ENCODE measurements at places on chromosomes 2 and 18.

DNA sequence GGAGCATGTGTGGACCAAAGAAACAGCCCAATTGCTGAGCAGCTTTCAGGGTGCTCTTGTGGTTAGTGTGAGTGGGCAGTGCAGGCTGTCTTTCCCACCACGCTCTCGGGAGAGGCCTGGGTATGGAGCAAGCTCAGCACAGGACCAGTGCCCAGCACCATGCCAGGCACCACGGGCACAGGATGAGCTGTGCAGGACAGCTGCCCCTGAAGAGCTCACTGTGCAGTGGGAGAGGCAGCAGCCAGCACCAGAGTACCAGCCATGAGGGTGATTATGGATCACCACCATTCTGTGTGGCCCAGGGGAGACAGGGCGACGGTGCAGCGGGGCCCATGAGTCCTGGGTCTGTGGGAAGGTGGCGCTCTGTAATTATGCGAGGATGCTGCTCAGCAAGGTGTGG lies 29.7 kb upstream of the FAHD2A start:
- no peak for DNase-seq

DNA sequence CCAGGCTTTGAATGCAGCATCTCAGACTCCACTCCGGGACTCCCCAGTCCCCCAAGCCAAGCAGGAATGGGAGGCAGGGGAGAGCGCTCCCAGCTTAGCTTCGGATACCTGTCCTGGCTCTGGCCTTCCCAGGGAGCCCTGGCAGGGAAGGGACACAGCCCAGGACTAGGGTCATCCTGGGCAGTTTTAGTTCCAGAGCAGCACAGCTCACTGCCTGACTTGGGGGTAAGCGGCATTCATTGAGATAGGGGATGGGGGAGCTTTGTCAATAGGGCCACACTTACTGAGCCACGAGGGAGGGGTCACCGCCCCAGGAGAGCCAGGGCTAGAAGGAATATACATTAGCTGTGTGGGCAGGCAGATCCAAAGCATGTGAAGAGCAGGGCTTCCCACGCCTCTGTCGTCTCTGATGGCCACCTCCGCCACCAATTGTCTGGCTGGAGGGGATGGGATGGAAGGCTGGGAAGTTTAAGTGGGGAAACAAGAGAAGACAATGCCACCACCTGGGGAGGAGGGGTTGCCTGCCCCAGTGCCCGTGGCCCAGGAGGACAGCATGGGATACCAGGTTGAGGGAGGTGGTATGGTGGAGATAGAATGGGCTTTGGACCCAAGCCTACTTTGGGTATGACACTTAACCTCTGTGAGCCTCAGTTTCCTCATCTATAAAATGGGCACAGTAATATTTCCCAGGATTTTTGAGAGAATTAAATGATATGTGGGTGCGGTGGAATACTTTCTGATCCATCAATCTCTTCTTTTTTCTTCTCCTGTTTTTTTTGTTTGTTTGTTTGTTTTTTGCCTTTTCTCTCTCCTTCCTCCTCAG lies 40.2 kb downstream of the SCTR start:
- no peak for DNase-seq

- DNase-seq, result peak; percentile 16
Measured at GRCh38 chr2:223797811-223798721, 39.3 kb downstream of the AP1S3 start.

- no peak for DNase-seq
Measured at GRCh38 chr2:234858145-234858544, 93.7 kb upstream of the SH3BP4 start.

- no peak for DNase-seq
Measured at GRCh38 chr2:71313016-71313766, 18.4 kb upstream of the ZNF638 start.

DNA sequence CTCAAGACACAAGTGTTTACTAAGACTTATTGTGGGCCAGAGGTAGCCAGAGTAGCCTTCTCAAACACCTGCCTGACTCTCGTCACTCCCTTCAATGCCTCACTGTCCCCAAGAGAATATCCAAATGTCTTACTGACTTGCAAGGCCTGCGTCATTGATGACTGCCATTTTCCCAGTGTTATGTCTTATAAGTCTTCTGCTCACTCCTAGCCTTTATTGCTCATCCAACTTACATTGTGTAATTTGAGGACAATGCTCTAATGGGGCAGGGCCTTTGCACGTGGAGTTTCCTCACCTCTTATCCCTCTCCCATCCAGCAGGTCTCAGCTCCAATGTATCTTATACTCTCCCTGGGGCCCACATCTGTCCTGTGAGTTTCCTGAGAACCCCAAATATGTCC lies 10.1 kb upstream of the CD226 start:
- DNase-seq, result no peak

GRCh38 chr2:75224636-75225094 lies 25.3 kb upstream of the TACR1 start:
- DNase-seq, result no peak

GRCh38 chr2:8643996-8644356 lies 37.9 kb upstream of the ID2 start:
- DNase-seq, result no peak
